ENCODE measurements at places on chromosomes 3 and 15.

DNA sequence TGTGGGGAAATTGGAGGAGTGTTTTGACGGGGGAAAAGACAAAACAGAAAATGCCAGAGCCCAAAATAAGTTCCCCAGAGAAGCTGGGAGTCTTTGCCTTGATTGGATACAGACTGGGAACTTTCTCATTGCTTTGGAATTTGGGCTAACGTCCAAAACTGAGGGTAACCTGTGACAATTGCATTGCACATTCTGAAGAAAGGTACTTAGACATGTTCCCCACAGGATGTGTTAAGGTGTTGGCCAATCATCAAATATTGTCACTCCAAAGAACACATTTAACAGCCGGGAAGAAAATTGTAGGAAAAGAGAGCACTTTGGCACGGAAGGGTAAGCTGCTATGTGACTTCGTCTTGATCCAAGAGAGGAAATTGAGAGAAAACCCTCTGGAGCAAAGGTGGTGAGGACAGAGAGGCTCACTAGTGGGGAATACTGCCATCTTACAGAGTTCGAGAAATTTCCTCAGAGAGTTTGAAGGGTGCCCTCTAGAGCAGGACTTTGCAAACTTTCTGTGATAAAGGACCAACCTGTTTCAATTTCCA, 619.5 kb upstream of the TBL1XR1 start:
- no peak for DNase-seq

DNA sequence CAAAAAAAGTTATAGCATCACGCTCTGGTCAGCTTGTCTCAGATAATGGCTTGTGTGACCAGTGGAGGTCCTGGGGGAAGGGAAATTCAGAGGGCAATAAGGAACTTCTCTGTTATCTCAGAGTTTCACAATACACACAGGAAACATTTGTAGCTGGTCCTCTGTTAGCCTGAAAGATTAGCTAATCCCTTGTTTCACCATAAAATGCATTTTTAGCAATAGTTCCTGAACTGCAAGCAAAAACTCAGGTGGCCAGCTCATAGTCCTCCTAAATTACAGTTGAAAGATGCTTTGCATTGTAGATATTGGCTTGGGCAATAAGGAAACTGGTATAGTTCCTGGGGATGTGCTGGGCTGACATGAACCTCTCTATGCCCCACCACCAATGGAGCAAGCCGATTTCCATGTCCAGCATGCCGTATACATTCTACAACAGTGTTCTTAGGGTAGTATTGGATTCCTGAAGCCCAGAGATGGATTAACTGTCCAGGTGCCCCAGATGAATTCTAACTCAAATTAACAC, 141.5 kb upstream of the TBL1XR1 start:
- no peak for DNase-seq

GRCh38 chr3:151726016-151726415, 7.7 kb upstream of the AADACL2 start:
- DNase-seq = no peak

- DNase-seq = no peak
Measured at GRCh38 chr3:107428051-107428858, 51.0 kb downstream of the CCDC54 start.

DNA sequence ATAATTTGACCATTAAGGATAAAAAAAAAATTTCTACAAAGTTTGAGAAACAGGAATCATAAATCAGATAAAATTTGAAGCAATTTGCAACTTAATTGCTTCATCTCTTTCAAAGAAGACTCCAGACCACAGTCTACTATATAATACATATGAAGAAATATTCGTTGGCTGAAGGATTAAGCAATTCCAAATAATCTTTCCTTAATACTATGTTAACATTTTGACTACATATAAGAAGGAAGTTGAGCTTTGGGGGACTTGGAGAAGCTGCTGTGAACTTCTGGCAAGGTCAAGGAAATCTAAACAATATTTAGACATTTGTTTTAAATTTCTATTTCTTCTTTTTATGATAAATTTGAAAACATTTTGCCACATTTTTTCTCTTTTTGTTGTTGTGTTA, 13.5 kb upstream of the GABRR3 start:
- no peak for DNase-seq

GRCh38 chr3:186509423-186509822, 34.8 kb downstream of the CRYGS start:
- no peak for DNase-seq

GRCh38 chr15:52733088-52733487, 53.9 kb upstream of the ATOSA start:
- DNase-seq = no peak

DNA sequence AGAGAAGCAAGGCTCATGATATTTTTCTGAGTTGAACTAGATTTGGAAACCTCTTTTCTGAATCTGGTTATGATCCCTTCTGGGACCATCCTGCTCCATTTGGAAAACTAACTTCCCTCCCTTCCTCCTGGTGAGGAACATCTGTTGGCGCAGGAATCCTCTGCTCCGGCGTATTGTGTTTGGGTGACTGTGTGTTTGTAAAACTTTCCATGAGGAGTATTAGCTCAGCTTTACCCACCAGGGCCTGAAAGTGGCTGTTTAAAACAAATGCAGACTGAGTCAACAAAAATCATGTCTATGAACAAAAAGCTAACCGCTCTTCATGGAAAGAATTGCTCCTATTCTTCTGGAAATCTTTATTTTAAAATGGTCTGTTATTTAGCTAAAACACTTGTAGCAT, 17.7 kb downstream of the STARD9 start:
- no peak for DNase-seq

GRCh38 chr3:50604110-50604621, 7.4 kb downstream of the CISH start:
- no peak for DNase-seq

DNA sequence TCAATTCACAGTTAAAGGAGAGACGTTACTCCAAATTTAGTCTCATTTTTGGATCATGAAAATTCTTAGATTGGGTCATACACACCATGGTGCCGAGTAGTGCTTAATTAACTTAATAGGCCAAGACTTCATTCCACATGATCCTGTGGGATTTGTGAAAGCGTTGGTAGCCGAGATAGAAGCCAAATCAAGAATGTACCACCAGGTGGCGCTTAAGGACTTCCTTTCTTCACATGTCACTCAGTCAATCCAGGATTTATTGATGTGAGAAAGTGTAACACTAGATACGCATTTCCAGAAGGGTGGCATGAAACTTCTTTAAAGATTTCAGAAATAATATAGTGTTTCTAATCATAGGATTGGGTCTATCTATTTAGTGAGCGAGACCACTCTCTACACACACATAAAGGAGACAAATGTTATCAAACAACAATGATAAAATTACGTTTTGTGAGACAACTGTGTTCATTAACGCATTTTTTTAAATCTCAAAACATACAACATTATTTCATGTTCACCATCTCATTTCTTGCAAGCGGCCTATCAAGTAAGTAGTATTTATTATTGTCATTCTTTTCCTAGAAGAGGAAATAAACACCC, 436.1 kb downstream of the CHL1 start:
- no peak for DNase-seq

- DNase-seq = no peak
Measured at GRCh38 chr3:35789042-35789831, 149.9 kb downstream of the ARPP21 start.

GRCh38 chr3:147119989-147120388, 286.4 kb downstream of the ZIC4 start:
- DNase-seq = no peak

DNA sequence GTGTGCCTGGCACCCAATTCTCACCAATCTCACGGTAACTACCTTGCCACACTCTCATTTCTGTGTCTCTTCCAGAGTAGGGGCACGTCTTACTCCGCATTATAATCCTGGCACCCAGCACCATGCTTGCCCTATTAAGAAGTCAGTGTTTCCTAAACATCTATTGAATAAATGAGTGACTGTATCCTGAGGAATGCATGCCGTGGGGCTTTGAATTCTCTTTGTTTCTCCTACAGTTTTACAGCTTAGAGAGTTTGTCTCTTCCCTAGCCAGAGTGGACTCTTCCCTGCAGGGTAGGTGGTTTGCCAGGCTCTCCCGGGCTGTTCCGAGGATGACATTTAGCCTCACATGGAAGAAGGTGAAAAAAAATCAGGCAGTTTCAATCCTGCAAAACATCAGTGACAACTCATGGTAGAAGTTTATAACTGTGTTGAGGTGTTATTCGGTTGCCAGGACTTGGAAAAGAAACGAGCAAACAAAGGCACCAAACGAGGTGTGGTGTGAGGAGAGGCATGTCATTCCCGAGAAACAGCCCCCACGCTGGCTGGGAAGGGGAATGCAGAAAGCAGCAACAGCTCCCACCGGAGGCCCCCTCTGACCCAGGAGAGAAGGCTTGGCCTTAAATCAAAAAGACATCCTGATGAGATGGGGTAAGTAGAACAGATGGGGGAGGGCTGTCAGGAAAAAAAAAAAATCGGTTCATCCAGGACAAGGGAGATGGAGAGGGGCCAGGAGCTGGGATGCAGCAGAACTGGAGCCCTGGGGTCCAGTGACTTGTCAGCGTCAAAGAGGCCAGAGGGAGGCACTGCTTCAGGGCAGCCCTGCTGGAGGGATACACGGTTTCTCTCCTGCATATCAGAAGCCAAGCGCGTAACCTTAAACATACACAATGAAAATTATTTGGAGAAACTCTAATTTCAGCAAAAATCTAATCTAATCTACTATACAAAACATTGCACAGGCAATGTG, 168.4 kb upstream of the ARRDC4 start:
- no peak for DNase-seq

GRCh38 chr15:49383266-49383665, 39.8 kb upstream of the FGF7 start:
- DNase-seq = no peak

- DNase-seq = no peak
Measured at GRCh38 chr3:152811974-152812760, 22.8 kb upstream of the P2RY1 start.

All from AG04449 (cell line).